ENCODE measurements at places on chromosomes 7 and 10.

DNA sequence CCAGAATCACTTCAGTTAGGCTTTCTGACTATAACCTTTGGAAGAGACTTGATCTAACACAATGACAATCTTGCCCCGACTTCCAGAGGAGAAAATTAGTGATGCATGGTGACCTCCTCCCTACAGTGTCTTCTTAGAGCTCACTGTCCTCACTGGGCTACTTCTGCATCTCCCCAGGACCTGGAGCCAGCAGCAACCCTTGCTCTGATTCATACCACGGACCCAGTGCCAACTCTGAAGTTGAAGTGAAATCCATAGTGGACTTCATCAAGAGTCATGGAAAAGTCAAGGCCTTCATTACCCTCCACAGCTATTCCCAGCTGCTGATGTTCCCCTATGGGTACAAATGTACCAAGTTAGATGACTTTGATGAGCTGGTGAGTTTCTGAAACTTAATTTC lies 12.6 kb downstream of the CPA2 start:
- DNase-seq: no peak

DNA sequence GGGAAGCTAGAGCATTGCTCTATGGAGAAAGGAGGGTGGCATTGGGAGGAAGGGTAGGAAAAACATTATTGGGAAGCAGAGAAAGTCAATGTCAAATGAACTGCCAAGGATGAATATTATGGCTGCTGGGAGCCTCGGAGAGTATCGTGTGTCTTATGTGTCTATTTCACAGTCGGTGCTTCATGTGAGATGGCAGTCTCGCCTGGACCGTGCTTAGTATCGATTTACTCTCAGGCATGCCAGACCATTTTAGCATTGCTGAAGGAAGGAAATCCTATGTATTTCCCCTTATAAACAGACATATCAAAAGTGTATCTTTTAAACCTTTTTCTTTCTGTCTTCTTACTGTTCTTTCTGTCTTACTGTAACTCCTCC lies 612.6 kb downstream of the AUTS2 start:
- DNase-seq: no peak

- DNase-seq: no peak
These were observed 172.1 kb upstream of the ASAH2 start for GRCh38 chr10:50423448-50423847.

DNA sequence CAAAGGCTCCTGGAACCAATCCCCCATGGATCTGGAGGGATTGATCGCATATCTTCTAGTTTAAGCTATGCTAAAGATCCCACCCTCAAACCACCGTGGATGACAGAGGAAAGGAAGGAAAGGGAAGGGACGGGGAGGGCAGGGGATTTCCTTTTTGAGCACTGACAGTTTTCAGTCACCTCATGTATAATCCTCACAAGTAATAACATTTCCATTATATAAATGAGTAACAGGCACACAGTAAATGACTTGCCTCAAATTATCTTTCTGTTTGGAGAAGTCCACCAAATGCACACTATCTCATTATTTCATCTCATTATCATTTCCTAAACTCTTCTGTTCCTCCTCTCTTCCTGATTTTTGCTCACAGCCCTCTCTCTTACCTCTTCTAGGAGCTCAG lies 127.1 kb upstream of the AOAH start:
- peak; percentile 10 for DNase-seq

DNA sequence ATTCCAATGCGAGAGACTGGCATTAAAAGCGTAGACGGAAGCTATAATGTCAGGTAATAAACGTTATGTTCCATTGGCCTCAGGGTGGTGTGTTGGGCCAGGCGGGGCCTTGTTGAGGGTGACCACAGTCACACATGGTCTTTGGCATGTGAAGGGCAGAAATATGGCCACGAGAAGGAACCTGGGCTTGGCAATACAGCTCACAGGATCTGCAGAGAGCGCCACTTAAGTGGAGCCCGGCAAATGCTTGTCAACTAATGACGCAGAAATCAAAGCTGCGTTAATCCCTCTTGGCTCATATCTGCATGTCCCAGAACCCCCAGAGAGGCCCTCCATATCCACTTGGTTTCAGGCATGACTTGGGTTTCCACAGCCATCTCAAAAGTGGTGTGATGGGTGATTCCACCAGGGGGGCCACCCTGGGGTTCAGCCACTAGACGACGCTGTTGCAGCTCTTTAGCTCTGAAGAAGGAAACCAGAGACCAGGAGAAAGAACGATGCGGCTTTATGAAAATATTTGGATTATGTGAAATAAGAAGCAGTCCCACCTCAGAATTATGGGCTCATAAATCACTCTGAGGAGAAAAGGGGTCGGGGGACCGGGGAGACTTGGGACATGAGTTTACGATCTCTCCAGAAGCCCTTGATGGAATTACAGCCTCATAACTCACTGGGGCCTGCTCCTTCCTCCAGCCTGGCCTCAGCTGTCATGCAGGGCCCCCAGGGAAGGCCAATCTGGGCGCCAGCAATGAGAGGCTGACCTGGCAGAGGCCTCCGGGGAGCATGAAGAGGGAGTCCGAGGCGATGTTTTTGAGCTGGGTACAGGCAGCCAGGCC lies 462.5 kb downstream of the PLXNA4 start:
- DNase-seq: no peak

GRCh38 chr10:72082856-72083789 lies 5.2 kb downstream of the SPOCK2 start:
- DNase-seq: no peak

DNA sequence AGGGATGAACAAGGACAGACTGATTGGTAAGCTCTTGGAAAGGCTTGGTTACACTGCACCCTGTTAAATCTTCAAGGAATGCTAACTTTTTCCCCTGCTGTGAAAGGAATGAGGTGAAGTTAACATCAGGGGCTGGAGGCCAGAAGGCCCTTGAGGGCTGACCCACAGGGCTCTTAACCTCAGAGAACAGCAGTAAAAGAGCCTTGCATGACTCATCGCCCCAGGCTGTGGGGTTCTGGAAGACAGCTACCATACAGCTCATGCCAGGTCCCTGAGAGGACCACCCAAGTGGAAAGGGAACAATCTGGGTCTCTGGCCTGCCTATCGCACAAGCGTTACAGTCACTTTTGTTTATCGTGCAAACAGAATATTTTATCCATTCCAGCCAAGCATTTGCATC lies 54.4 kb downstream of the CYP2C9 start:
- DNase-seq: no peak

DNA sequence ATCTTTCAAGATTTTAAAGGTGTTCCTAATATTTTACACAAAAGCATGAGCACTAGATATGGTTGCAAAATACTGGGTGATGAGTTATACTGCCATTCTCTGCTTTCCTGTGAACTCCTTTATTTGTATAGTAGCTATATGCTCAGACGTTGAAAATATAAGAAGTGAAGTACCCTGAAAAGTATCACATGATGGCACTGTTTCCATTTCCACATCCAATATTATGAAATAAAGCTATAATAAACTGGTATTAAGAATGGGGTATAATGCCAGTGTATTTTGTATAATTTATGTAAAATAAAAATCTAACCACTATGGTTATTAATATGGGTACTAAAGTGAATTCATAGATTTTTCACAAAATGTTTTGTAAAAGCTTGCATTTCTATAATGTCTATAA lies 79.6 kb upstream of the FOXP2 start:
- DNase-seq: no peak

- no peak for DNase-seq
These were observed 682.8 kb downstream of the KCNMA1 start for GRCh38 chr10:76954838-76955237.

GRCh38 chr10:14380746-14381145 lies 50.0 kb upstream of the FRMD4A start:
- DNase-seq: no peak

DNA sequence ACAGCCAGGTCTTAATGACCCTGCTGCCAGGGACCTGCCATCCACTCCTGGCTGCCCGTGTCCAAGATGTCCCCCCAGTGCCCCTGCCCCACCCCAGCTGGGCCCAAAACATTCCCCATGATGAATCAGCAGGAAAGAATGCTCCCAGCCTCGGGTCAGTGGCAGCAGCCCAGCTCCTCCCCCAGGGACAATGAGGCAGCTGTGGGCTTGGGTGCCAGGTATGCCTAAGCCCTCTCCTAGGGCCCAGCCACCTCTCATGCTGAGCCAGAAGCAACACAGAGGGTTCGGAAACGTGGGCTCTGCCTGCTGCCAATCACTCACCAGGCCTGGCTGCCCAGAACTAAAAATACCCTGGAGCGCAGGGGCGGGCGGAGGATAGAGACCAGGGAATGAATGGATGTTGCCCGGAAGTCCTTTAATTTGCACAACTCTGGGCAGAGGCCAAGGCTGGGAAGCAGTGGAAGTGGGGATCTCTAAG lies 1.5 kb upstream of the LOXL4 start:
- no peak for DNase-seq

GRCh38 chr7:129902788-129903422 lies 49.9 kb downstream of the UBE2H start:
- DNase-seq: no peak

- peak; percentile 7 for DNase-seq
These were observed 107.3 kb downstream of the LRRN3 start for GRCh38 chr7:111198255-111198654.

GRCh38 chr7:115059321-115059720 lies 137.4 kb downstream of the MDFIC start:
- DNase-seq: no peak

- DNase-seq: no peak
These were observed 297.0 kb downstream of the TCF7L2 start for GRCh38 chr10:113247050-113247449.

GRCh38 chr7:92276460-92276864 lies 30.7 kb downstream of the ANKIB1 start:
- no peak for DNase-seq

GRCh38 chr7:92949748-92950147 lies 113.4 kb upstream of the CDK6 start:
- DNase-seq: no peak

DNA sequence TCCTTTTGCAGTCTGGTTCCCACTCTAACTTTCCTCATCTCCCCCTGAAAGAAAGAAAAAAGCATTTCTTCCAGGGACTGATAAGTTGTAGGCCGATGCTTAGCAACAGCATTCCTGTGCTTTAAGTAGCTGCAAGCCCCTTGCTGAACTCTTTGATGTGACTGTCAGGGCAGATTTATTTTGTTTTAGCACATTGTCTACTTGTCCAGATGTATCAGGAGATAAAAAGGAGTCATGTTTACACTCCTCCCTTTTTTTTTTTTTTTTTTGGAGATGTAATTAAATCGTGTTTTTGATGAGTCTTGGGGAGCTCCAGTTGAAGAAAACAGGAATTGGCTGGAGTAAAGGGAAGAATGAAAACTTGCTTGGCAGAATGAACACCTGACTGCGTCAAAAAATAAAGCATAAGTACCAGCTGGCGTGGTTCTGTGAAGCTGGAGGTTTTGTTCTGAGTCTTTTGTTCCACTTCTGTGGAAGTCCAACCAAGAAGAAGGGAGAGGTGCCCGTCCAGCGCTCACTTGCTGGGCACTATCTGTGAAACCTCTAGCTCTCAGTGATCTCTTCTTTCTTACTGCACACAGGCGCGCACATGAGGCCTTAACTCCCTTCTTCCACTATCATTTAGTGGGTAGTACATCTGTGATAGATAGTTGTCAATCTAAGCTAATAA lies 871.7 kb downstream of the LRMDA start:
- no peak for DNase-seq

- no peak for DNase-seq
These were observed 12.1 kb downstream of the PNLIPRP1 start for GRCh38 chr10:116602648-116603400.

- no peak for DNase-seq
These were observed 193.2 kb downstream of the ELFN1 start for GRCh38 chr7:1863091-1863900.

- DNase-seq: no peak
These were observed 7.5 kb downstream of the LAMB1 start for GRCh38 chr7:107995184-107996071.

- DNase-seq: no peak
These were observed 152.1 kb upstream of the RHOBTB1 start for GRCh38 chr10:61096056-61096455.

GRCh38 chr10:3772361-3773171 lies 12.4 kb downstream of the KLF6 start:
- no peak for DNase-seq

GRCh38 chr10:31751051-31751737 lies 177.4 kb downstream of the ARHGAP12 start:
- DNase-seq: no peak

GRCh38 chr10:74419958-74420375 lies 268.9 kb downstream of the ADK start:
- DNase-seq: peak; percentile 29

- DNase-seq: no peak
These were observed 321.8 kb downstream of the PAXIP1 start for GRCh38 chr7:154680894-154681659.

- no peak for DNase-seq
These were observed 16.9 kb downstream of the SVIL start for GRCh38 chr10:29617880-29618340.

- DNase-seq: peak; percentile 22
These were observed 38.4 kb downstream of the VSTM4 start for GRCh38 chr10:49076741-49077521.

DNA sequence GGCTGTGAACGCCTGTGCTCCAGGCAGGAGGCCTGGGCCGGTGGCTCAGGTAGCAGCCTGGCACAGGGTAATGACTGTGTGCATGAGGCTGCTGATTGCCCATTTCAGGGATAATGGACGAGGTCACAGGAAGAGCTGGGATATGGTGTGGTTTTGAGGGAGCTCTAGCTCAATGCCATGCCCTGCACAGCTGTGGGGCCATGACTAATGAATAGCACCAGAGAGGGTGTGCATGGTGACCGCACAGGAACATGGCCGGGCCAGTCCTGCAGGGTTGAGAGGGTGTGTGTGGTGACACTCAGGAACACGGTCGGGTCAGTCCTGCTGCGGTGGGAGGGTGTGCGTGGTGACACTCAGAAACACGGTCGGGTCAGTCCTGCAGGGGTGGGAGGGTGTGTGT lies 21.8 kb downstream of the NKX6-2 start:
- DNase-seq: no peak

- DNase-seq: no peak
These were observed 223.6 kb upstream of the SEMA3E start for GRCh38 chr7:83872501-83872900.

DNA sequence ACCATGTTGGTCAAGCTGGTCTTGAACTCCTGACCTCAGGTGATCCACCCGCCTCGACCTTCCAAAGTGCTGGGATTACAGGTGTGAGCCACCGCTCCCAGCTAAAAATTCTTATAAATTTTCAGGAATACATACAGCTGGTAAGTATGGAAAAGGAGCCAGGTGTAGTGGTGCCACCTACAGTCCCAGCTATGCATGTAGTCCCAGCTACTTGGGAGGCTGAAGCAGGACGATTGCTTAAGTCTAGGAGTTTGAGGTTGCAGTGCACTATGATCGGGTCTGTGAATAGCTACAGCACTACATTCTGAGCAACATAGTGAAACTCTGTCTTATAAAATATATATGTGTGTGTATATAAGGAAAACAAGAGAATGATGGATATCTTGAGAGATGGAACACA lies 19.0 kb downstream of the LDB1 start:
- no peak for DNase-seq

GRCh38 chr7:113314594-113314993 lies 196.2 kb upstream of the SMIM30 start:
- DNase-seq: no peak

DNA sequence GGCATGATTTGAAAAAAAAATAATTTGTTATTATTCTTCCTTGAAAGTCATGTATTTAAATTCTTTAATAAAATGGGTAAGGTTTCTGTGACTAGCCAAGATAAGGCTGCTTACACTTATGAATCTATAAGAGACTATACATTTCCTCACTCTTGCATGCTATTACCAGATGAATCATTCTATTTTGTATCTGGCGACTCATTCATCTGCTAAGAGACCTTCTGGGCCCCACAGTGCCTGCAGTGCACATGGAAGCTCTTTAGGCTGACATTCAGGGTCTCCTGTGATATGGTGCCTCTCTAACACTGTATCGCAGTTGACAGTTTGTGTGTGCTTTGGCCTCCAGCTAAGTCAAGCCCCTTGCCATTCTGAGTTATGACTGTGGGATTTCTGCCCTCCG lies 121.9 kb downstream of the NRG3 start:
- DNase-seq: no peak

Data from stimulated activated CD4-positive, alpha-beta T cell treated with anti-CD3 and anti-CD28 coated beads, Interleukin-15, amount 100 ng/mL, for 24 hours (primary cell).